GM12878 (cell line): ENCODE measurements at places on chromosomes 3 and 15. TPM values are rescaled to one million over a fixed set of nuclear protein-coding genes. Genes with fewer than 3 reads are reported as not detected.

The LDHAL6B gene
- 0.17 and 0.33 TPM in 2 replicates for polyA plus RNA-seq

The FAM240A gene
- polyA plus RNA-seq: not detected in 2 replicates

The IL17RD gene
- polyA plus RNA-seq: 0.04 TPM in 1 of 2 replicates, not detected in the other

The PRICKLE2 gene
- 0.66 and 0.88 TPM in 2 replicates for polyA plus RNA-seq

The GOLGA8S gene
- polyA plus RNA-seq: not detected in 2 replicates

The NPHP3 gene
- polyA plus RNA-seq: 1.1 and 2.1 TPM in 2 replicates

The WDR72 gene
- polyA plus RNA-seq: not detected in 2 replicates

The ANKUB1 gene
- not detected in 2 replicates for polyA plus RNA-seq

The GOLIM4 gene
- polyA plus RNA-seq: 25.9 and 26.6 TPM in 2 replicates

The MCF2L2 gene
- 1.4 and 1.6 TPM in 2 replicates for polyA plus RNA-seq

The TM4SF18 gene
- not detected in 2 replicates for polyA plus RNA-seq

The MYZAP gene
- not detected in 2 replicates for polyA plus RNA-seq

The ANKDD1A gene
- polyA plus RNA-seq: 4.0 and 4.8 TPM in 2 replicates

The FAM107A gene
- not detected in 2 replicates for polyA plus RNA-seq

The ITGA11 gene
- 0.13 and 0.28 TPM in 2 replicates for polyA plus RNA-seq

The CXCR6 gene
- 0.20 and 0.29 TPM in 2 replicates for polyA plus RNA-seq

The STRIT1 gene
- not detected in 2 replicates for polyA plus RNA-seq

The ZBED2 gene
- polyA plus RNA-seq: not detected in 2 replicates

The ZNF197 gene
- polyA plus RNA-seq: 7.7 and 7.8 TPM in 2 replicates

The NOX5 gene
- not detected in 2 replicates for polyA plus RNA-seq

The MYO5C gene
- 0.29 and 0.58 TPM in 2 replicates for polyA plus RNA-seq

The CEMIP gene
- polyA plus RNA-seq: 0.09 TPM in 1 of 2 replicates, not detected in the other

The SLC7A14 gene
- polyA plus RNA-seq: not detected in 2 replicates

The NRROS gene
- 5.0 and 12.4 TPM in 2 replicates for polyA plus RNA-seq

The AADACL2 gene
- polyA plus RNA-seq: not detected in 2 replicates

The CFAP100 gene
- polyA plus RNA-seq: 0.27 TPM in 1 of 2 replicates, not detected in the other

The AGTR1 gene
- not detected in 2 replicates for polyA plus RNA-seq

The LRRC2 gene
- not detected in 2 replicates for polyA plus RNA-seq

The UBAP1L gene
- 0.28 and 0.84 TPM in 2 replicates for polyA plus RNA-seq
